ENCODE measurements at places on chromosomes 13 and 19. TPM values are rescaled to one million over a fixed set of nuclear protein-coding genes. Genes with fewer than 3 reads are reported as not detected.

The BCAM gene
- 29.0 TPM for total RNA-seq

The GPR183 gene
- not detected for total RNA-seq

The FPR1 gene
- not detected for total RNA-seq

The PTH2 gene
- not detected for total RNA-seq

The TINCR gene
- total RNA-seq = not detected

The ZNF816 gene
- total RNA-seq = 4.9 TPM

The FXYD3 gene
- total RNA-seq = not detected

The LGALS4 gene
- total RNA-seq = not detected

The LMTK3 gene
- not detected for total RNA-seq

The SGCG gene
- total RNA-seq = not detected

The APOC4 gene
- total RNA-seq = not detected

The EBI3 gene
- 0.29 TPM for total RNA-seq

The C13orf42 gene
- not detected for total RNA-seq

The SCGB2B2 gene
- total RNA-seq = 0.49 TPM

The XAB2 gene
- 37.3 TPM for total RNA-seq
